ENCODE measurements at places on chromosomes 4 and X.
A peak's percentile ranks its signal among the peaks of the same experiment; 100 is the strongest.

- no peak for DNase-seq
These were observed 75.7 kb downstream of the RBM47 start for GRCh38 chr4:40553995-40554394.

DNA sequence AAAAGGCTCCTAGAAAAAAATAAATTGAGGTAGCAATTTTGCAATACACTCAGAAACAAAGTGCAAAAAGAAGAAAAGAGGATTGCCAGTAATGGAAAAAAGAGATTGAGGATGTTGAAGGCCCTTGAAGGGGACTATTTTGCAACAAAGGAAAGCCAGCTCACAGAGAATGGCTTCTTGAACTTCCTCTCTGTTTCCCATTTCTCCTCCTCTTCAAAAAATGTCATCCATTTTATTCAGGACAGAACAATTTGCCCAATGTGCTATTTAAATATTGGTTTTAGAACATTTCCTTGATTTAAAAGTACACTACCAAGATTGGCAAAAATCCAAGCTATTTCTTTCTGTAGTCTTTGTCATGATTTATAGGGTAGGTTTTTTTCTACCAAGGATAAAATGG, 60.2 kb downstream of the GASK1B start:
- no peak for DNase-seq

DNA sequence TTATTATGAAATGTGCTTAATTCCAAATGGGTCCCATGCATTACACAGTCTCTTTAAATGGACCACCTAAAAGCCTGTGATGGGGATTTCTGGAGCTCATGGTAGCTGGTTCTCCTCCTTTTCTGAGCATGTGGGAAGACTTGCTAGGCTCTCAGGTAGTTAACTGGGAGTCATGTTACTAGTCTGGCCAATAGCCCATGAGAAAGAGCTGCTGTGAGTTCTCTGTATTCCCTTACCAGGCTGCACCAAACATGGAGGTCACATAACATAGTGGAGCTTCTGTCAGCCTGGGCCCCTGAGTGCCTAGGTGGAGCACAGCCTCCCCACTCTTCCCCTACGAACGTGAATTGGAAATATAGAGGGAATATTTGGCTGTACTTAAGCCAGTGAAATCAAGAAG, 198.4 kb downstream of the MAML3 start:
- no peak for DNase-seq

DNA sequence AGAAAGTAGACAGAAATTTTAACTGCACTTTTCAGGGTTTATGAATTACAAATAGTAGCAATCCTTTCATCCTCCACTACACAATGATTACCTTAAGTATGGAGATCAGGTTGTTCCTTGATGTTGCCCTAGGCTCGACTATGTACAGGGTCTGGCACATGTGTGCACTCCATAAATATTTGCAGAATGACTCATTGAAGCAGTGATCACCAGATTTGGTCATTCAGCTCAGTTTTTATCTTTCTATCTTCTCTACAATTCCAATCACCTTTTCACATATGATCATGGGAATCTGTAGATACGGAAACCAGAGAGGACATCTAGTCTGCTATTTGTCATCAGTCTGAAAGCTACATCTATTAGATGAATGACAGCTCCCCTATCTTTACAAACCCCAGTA, 171.7 kb upstream of the HCCS start:
- peak; percentile 37 for DNase-seq

- no peak for DNase-seq
These were observed 87.8 kb downstream of the NCAPG start for GRCh38 chr4:17898553-17899055.

DNA sequence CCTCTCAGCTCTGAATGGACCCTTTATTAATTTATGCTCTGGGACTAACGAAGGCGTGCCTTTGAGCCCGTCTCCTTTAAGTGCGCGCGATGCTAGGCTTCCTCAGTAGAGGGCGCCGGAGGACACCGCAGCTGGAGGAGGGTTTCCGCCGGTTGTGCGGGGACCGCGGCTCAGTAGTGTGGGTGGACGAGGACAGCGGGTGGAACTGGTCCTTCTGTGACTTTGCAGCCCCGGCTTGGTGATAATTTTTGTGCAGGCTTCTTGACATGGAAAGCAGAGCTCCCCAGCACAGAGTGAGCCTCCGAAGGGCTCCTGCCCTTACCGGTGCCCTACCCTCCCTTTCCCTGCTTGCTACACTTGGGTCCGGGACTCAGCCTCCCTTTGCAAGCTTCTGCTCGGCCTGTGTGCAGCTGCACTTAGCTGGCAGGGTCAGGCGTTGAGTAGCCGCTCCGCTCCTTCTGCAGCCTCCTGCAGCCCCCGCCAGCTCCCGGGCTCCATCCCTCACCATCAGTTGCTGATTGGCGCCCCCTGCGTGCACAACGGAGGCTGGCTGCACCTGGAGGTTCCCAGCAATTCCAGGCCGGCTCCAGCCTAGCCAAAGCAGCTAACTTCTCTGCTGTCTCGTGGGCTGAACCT, 26.8 kb upstream of the BOD1L1 start:
- DNase-seq, result peak; percentile 64

- peak; percentile 89 for DNase-seq
These were observed 29.6 kb upstream of the SPON2 start for GRCh38 chr4:1201851-1202525.

GRCh38 chr4:108849611-108850168, 86.8 kb upstream of the ETNPPL start:
- DNase-seq, result peak; percentile 85

DNA sequence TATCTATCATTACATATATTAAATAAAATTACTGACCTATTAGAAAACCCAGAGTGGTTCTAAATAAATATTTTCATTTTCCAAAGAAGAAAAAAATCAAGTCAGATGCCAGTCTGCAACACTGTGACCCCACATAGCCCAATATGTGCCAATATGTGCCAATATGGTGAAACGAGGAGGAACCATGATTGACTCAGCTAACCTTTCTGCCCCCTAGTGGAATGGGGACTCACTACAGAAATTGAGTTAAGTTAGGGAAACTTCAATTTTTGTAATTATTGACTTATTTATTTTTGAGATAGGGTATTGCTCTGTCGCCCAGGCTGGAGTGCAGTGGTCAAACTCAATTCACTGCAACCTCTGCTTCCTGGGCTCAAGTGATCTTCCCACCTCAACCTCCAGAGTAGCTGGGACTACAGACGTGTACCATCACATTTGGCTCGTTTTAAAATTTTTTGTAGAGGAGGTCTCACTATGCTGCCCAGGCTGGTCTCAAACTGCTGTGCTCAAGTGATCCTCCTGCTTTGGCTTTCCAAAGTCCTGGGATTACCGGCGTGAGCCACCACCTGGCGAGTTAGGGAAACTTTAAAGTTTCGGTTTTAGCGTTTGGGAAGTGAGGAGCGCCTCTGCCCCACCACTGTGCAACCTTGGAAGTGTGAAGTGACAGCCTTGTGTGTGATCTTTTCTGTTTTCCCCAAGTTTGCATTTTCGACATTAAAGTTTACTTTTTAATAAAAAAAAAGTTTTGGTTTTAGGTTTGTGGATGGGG, 116.8 kb upstream of the SHISA3 start:
- peak; percentile 16 for DNase-seq

DNA sequence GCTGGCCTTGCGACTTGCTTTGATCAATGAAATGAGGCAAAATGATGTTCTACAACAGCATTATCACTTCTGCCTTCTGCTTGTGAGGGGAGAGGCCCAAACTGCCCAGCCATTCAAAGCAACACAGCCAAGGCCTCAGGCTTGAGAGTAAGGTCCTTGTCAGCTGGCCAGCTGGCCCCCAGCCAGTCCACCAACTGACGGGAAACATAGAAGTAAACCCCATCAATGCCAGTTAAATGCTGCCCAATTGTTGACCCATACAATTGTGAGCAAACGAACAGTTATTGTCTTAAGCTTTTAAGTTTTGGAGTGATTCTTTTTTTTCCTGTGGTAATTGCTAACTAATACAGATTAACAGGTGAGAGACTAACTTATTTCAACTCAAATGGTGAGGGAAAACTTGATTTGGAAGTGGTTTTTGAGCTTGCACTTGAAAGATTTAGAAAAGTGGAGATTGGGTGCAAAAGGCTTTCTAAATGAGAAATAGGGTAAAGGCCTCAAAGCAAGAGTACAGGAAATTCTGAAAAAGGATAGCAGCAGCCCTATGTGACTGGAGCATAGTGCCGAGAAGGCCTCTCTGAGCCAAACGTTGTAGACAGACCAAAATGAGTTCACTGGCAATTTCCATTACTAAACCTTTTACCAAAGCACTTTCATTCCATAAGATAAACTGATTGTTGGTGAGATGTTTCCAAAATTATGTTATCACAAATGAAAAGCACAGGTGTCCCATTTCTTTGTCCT, 66.9 kb downstream of the ARHGEF38 start:
- DNase-seq, result no peak

- no peak for DNase-seq
These were observed 35.9 kb upstream of the STK26 start for GRCh38 chrX:131987252-131987651.

- peak; percentile 25 for DNase-seq
These were observed 56.4 kb upstream of the VEGFC start for GRCh38 chr4:176849076-176849475.

- DNase-seq, result peak; percentile 78
These were observed 152.1 kb downstream of the PALLD start for GRCh38 chr4:168648929-168649328.

DNA sequence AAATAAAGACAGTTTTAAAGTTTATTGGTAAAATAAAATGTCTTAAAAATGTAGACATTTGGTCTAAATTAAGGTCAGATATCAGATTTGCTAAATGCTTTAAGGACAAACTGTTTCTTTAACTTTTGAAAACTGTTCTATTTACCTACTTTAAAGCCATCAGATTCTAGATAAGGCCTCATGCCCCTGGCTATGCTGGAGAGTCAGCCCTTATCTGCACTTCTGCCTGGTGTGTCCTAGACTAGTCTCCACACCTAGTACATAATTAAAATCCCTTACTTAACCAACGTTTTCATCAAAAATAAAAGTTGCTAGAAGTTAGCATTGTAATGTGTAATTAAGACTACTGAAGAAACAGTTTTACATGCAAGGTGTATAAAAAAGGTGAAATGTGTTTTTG, 25.6 kb downstream of the HSD17B11 start:
- DNase-seq, result no peak

DNA sequence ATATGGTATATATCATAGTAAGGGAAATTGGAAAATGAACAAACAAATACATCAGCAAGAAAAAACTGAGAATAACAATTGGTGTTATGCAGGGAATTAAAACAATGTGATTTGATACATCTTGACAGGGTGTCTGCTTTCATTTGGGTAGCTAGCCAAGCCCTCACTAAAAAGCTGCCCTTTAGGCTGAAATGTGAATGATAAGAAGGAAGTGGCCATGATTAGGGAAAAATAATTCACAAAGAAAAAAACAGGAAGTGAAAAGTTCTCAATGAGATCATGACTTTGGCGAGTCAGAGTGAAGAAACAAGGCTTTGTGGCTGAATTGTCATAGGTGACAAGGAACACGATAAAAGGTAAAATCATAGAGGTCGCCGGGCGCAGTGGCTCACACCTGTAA, 675.8 kb upstream of the SLIT2 start:
- DNase-seq, result no peak

GRCh38 chrX:13026877-13027652, 17.4 kb downstream of the FAM9C start:
- DNase-seq, result no peak

- no peak for DNase-seq
These were observed 256.2 kb downstream of the BCOR start for GRCh38 chrX:39841604-39842003.

- DNase-seq, result peak; percentile 48
These were observed 24.1 kb upstream of the SOD3 start for GRCh38 chr4:24771241-24771640.

- no peak for DNase-seq
These were observed 28.3 kb upstream of the HPGD start for GRCh38 chr4:174550541-174550940.

DNA sequence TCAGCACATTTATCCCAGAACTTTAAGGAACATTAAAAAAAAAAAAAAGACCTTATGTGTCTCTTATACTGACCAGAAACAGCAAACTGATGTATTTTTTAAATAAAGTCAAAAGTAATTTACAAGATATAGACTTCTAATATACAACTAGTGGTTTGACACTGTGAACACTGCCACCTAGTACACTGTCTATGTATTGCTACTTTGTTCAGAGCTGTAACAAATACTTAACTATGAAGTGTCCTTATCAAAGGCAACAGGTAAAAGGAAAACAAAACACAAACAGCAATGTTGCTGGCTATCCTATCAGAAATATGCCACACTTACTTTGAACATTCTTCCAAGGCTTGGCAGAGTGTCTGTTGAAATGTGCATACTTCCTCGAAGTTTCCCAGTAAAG, 60.4 kb downstream of the CD40LG start:
- no peak for DNase-seq

GRCh38 chrX:88613338-88613737, 133.7 kb upstream of the CPXCR1 start:
- no peak for DNase-seq

- DNase-seq, result no peak
These were observed 33.7 kb downstream of the USP53 start for GRCh38 chr4:119246177-119246733.

DNA sequence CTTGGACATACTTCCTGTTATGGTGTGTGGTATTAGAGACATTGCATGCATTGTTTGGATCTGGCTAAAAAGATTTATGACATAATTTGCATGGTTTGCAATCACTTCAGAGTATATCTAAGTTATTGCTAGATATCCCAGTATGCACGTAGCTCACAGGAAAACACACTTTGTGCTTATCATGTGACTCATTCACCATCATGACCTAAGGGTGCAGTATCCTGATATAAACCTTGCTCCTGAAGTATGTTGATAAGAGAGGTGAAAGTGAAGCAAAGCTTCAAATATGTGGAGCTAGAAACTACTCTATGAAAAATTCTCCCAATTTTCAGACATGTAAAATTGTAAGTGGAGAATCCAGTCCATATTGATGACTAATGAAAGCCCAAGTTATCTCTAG, 46.9 kb upstream of the GRXCR1 start:
- no peak for DNase-seq

DNA sequence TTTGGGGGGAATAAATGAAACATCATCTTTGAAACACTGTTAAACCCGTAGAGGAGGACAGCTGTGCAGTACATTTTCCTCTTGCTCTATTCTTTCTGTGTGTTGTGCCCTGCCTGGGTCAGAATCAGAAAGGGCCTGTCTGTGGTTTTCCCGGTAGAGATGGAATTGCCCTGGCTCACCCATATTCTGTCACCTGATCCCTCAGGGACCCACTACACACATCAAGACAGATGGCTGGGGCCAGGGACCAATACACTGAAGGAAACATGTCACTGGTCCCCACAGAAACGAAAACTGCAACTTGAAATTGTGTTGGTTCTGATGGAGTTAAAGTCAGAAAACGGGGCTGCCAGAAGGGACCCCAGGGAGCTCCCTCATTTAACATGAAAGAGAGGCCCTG, 114.9 kb downstream of the ZNF827 start:
- DNase-seq, result no peak

DNA sequence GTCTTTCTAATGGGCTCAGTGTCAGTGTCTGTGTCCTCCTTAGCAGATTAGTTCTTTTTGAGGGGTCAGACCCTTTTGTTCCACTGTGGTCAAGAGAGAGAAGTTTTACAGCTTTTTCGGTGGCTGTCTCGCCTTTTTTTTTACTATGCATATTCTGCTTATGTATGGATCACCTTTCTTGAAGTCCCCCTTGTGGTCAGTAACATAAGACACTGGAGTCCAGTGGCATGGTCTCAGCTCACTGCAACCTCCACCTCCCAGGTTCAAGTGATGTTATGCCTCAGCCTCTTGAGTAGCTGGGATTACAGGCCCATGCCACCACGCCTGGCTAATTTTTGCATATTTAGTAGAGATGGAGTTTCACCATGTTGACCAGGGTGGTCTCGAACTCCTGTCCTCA, 54.0 kb upstream of the PGRMC2 start:
- no peak for DNase-seq

GRCh38 chrX:119423631-119424030, 24.5 kb downstream of the SLC25A43 start:
- DNase-seq, result no peak

Data from fibroblast of upper back skin (primary cell).